ENCODE measurements at places on chromosomes 11 and 22.

DNA sequence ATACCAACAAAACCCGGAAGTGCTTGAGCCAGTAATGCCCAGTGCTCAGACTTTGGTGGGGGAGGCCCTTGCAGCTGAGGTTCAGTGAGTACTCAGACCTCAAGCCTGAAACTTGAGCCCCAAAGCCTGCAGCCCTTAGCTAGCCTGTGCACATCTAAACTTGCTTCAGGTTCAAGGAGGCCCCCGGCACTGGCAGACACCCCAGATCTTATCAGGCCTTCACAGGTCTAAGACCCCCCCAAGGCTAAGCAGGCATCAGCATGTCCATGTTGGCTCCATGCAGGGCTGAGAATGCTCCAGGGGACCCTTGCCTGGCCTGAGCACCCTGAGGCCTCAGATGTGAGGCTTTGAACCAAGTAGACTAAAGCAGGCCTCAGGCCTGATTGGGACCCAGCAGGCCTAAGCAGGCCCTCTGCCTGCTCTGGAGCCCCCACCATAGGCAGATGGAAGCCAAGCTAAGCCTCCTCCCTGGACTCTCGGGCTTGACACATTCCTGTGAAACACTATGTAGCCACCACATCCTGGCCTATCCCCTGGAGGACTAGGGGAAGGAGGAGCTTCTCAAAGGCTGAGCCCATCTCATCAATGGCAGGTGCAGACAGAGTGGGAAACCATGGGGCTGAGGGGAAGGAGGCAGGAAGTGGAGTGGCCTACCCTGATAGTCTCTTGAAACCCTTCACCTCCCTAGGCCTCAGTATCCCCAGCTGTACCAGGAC lies 1.2 kb upstream of the CASTOR1 start:
- no peak for DNase-seq

DNA sequence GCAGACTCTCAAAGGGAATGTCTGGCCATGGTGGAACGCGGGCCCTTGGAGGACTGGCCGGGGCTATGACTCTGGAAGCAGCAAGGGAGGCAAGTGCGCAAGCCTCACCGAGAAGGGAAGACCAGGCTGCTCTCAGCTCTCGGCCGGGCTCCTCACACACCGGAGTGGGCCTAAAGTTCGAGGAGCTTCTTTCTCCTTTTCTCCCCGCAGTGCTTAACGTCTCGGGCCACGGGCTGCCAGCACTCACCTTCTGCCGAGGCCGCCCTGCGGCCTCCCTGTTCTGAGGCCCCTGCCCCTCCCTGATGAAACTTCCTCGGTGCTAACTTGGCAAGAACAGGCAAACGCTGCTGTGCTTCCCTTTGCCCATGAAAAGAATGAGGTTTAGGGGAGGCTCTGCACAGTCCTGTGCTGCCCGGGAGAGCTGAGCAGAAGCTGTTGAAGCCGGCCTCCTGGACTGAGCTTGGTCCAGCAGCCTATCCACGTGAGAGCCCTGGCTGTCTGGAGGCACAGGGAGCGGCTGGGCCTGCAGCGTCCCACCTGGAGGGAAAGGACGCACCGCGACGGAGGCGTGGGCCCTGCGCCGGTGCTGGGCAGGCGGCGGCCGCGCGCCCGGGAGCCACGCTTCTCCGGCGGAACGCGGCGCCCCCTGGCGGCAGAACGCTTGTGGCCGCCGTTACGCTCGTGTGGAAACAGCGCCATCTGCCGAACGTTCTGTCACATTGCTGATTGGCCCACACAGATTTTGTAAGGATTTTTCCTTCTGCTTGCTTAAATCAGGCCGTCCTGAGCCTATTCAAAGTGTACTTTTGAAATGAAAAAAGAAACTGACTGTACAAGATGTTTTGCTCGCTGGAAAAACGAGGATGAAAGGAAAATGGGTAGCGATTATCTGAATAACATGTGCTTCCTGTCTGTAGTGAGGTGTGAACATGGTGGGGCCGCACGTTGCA lies 65.0 kb upstream of the TMEM45B start:
- DNase-seq: peak; percentile 76

GRCh38 chr11:77322506-77322905 lies 21.0 kb upstream of the GDPD4 start:
- peak; percentile 34 for DNase-seq

DNA sequence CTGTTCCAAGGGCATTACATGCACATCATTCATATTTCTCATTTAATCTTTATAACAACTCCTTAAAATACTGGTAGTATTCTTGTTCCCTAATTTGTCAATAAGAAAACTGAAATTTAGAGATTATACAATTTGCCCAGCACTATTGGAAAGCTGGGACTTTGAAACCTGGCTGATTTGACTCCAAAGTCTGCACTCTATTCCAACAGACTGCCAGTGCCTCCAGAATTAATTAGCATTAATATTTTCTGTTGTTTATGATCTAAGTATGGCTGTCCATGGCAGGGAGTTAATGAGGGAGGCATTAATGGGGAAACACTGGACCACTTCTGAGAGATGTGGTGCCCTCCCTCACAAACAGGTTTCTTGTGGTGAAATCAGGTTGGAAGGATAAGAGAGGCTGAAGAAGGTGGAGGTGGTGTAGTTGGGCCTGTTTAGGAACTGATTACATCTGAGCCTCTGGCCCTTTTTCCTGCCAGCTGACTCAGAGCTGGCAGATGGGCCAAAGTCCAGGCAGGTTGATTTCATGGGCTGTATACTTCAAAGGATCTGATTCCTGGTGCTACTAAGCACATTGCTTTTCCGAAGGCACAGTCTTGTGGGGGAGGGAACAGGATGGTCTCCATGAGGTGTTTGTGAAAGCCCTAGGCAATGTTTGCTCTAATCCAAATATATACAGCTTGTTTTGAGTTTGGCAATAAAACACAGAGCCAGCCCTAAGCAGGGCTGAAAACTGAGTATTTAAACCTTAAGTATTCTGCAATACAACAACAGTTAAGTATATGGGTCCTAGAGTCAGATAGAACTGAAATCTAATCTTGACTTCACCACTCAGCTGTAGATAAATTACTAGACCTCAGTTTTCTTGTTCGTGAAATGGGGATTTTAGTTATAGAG lies 21.0 kb upstream of the RAB30 start:
- DNase-seq: peak; percentile 66

DNA sequence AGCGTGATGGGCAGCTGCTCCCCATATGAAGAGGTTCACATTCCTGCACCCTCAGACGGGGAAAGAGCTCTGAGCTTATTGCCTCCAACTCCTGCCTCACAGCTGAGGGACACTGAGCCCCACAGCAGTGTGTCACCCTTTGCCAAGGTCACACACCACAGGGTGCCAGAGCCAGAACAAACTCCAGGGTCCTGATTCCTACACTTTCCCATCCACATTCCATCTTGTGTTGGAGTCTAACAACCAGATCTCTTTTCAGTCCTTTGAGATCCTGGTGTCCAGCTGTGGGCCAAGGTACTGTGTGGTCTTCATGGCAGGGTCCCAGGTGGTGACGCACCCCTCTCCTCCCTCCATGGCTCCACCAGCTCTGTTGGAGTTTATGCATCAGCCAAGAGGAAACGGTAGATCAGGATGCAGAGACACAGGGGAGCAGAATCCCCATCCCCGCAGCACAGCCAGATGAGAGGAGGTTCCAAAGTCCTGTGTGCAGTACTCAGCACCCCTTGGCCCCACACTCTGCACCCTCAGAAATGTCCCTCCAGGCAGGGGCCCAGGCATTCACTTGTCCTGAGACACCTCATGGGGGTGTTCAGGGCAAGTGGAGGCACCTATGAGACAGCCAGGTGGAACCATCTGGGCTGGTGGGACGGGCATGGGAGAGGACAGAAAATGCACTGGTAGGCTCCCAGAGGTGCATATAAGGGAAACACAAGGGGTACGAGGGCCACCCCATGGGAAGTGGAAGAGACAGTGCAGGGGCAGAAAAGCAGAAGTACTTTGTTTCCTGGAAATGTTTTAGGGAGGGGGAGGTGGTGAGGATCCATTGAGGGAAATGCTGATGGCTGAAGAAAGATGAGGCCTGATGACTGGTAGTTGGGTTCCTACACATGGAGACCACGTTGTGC lies 32.6 kb upstream of the GNAZ start:
- DNase-seq: no peak

All from mucosa of gallbladder (tissue), 1 donor.